NCI-H1105 (cell line): ENCODE measurements at places on chromosomes 7 and 10.
A peak's percentile ranks its signal among the peaks of the same experiment; 100 is the strongest.

- DNase-seq = no peak
These were observed 39.9 kb downstream of the TAX1BP1 start for GRCh38 chr7:27779873-27780272.

- no peak for DNase-seq
These were observed 167.2 kb downstream of the NPSR1 start for GRCh38 chr7:34825221-34825620.

- DNase-seq = no peak
These were observed 50.2 kb downstream of the CXCL12 start for GRCh38 chr10:44334621-44335184.

DNA sequence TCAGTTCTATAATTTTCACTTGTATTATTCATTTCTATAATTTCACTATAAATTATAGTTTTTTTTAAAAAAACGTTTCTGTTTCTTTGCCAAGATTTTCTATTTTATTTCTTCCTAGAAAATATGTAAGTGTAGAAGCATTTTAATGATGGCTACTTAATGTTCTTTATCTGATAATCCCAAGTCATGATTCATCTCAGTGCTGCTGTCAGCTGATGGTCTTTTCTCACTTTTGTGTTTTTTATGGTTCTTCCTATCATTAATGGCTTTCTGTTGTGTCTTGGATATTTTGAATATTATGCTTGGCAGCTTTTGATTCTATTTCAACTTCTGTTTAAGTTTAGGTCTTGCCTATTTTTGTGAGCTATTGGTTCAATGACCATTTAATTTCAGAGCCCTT lies 268.6 kb downstream of the BAMBI start:
- no peak for DNase-seq

- no peak for DNase-seq
These were observed 34.2 kb downstream of the ELMO1 start for GRCh38 chr7:37414352-37414983.

DNA sequence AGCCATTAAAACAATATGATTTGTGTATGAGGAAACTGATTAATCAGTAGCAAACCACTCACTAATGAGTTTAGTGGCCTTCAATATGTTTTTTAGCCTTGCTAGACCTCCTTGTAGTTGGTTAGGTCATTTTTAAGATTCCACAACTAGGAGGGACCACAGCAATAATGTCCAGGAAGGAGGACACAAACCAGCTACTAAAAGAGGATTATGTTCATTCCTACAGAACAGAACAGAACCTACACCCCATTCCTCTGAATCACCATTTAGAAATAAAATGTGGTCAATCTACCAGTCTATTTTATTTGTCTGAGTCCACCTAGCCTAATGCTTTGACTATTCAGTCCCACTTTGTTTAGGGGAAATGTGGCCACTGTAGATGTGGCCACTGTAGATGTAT lies 226.3 kb downstream of the GLI3 start:
- no peak for DNase-seq

DNA sequence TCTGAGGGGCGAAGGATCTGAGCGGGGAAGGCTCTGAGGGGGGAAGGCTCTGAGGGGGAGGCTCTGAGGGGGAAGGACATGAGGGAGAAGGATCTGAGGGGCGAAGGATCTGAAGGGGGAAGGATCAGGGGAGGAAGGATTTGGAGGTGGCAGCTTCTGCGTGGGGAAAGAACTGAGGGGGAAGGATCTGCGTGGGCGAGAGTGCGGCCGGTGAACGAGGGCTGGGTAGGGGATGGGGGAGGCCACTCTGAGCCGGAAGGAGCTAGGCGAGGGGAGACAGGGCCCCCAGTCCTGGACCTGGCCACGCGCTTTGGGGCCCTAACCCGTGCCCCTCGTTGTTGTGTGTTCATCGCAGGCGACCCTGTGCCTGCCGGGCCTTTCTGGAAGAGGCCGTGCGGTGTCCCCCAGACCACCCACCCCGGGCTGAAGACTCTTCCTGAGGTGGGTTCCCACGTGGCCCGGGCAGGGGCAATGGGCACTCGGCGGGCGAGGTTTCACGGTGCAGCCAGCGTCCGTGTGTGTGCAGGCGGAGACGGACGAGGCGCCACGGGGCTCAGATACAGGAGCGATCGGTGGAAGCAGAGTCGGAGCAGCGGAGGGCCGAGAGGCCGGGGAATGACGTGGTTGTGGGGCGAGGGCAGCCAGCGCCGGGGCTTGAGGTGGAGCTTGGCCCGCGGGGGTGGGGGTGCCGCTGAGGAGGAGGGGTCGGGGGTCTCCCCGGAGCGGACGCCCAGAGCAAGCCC lies 2.0 kb downstream of the CALY start:
- DNase-seq = no peak

DNA sequence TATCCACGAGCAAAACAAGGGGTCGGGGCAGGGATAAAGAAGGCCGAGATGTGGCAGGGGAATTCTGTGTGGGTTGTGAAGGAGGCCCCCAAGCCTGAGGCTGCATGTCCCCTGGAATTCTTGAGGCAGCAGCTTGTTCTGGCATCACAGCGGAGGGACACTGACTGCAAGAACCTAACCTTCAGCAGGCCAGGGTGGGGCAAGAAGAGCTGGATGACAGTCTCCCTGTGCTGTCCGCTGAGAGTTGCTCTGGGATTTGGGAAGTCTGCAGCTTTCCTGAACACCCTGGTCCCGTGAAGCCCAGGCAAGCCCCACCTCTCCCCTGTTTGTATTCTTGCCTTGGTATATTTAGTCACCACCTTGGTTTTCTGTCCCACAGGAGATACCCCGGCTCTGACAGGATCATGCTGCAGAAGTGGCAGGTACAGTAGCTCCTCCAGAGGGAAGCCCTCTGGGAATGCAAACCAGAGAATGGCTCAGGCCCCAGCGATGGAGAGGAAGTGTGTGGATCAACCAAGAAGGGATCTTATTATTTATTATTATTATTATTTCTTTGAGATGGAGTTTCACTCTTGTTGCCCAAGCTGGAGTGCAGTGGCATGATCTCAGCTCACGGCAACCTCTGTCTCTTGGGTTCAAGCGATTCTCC lies 1.9 kb upstream of the LRRC18 start:
- DNase-seq = no peak

- DNase-seq = no peak
These were observed 118.1 kb upstream of the PHF14 start for GRCh38 chr7:10855583-10855982.

GRCh38 chr10:93514521-93514920 lies 18.1 kb downstream of the CEP55 start:
- no peak for DNase-seq

- peak; percentile 81 for DNase-seq
These were observed at the start of gene HOXA1 for GRCh38 chr7:27095897-27096767. TSS of gene HOXA1 (minus strand) at chr7:27096000. CDS start at chr7:27095912, 88 bp downstream.

DNA sequence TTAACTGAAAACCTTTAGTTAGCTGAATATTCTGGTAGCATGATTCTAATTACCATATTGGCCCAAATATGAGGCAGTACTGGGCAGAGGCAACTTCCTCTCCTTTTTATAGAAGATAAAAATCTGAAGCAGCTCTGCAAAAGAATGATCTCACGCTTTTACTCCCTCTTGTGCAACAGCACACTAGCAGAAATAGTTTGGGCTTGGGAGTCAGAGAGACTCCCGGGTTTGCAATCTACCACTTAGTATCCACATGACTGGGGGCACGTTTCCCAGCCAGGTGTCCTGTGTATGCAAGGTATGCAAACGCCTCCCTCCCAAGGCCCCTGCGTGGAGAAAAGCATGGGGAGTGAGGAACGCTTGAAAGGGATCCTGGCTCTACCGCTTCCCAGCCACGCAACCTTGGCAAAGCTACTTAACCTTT lies 47.2 kb upstream of the RHEB start:
- DNase-seq = no peak

GRCh38 chr7:143379611-143380259 lies 1.4 kb upstream of the ZYX start:
- no peak for DNase-seq

DNA sequence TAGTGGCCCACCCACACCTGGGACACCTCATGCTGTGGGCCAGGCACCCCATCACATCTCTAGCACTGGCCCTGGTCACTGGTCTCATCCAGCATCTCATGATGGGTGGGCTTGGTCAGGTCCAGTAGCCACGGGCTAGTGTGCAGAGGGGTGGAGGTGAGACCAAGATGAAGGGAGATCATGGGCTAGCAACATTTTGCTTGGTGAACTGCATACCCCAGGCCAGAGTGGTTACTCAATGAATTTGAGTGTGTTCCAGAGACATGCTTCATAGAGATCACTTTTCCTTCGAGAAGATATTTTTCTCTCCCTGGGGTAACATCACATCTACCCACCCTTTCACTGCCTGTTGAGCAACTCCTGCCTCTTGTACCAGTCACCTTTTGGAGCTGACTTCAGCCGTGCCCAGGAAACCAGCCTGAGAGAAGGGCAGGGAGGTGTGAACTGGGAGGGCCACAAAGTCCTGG lies 44.2 kb downstream of the MINDY4 start:
- DNase-seq = no peak

- no peak for DNase-seq
These were observed 43.0 kb upstream of the DLX6 start for GRCh38 chr7:96962221-96962885.

DNA sequence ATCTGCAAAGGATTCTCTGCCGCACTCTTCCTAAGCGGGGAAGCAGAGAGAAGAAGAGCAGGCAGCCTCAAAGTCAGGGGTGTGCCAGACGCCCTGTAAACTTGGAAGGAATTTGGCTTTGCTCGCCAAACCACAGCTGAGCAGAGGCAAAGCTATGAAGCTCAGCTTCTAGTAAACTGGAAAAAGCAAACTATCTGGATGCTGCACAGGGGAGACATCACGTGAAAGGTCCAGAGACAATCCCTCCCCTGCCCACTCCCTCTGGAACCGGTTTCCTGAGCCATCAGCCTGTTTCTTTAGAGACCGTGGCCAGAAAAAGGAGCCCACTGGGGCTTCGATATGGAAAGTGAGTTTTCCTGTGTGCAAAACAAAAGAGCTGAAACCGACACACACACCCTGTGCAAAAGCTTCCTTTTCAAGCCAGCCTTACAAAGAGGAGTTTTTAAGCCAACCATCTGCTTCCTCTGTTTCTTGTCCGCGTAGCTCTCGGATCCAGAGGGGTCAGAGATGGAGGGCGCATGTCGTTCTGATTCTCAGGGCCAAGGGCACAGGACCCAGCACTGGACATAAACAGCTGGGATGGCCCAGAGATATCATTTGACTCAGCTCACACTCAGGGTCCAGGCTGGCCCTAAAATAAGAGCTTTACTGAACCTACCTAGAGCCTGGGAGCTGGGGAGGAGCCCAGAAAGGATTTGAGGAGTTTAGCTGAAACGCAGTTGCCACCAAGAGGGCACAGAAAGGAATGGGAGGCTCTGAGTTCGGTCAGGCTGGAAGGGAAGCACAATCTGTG lies 58.2 kb upstream of the DNAAF5 start:
- no peak for DNase-seq

DNA sequence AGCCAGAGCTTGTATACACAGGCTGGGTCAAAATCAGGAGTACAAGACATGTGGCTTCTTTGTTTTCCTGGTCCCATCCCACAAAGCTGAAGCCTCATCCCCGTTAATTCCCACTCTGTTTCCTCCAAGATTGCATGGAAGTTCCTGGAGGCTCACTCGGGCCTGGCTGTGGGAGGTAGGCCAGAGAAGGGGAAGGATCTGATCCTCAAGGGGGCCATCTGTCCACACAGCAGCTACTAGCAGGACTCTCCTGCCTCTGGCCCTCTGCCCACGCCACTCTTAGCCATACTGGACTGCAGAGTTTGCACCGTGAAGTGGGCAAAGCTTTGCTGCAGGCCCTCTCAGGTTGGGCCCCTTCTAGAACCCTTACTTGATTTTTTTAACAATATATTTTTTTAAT lies 160.6 kb downstream of the FGFR2 start:
- DNase-seq = no peak

DNA sequence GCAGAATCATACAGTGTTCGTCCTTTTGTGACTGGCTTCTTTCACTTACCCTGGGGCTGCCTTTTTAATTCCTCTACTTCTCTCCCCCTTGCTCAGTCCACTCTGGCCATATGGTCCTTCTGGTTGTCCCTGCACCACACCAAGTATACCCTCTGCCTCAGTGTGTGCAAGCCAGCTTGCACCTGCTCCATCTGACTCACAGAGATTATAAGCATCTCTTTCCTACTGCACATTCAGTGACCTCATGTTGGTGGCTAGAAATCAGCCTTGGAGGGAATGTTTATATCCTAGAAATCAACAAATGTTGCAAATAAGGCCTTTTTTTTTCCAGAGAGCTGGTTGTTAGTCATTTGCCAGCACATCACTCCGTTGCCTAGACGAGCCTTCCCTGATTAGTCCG lies 67.5 kb upstream of the C10orf90 start:
- no peak for DNase-seq

DNA sequence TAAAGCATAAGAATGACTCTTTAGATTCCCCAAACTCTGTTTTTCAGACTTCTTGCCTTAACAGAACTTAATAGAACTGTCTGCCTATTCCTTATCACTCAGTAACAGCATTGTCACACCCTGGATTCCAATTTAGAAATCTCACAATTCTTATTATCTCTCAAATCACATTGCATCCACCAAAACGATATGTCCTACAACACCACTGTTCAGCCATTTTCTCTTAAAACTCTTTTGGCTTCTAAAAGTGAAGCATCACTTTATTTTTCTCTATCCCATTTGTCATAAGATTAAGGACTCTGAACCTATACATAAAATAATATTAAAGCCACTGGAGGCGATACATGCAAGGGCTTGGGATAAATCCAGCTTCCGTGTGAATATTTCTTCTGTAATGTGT lies 1.2 kb upstream of the CPED1 start:
- no peak for DNase-seq

- no peak for DNase-seq
These were observed 219.8 kb upstream of the PPP1R3A start for GRCh38 chr7:114138587-114138986.

- peak; percentile 87 for DNase-seq
These were observed 38.5 kb downstream of the MTURN start for GRCh38 chr7:30173058-30173897.

DNA sequence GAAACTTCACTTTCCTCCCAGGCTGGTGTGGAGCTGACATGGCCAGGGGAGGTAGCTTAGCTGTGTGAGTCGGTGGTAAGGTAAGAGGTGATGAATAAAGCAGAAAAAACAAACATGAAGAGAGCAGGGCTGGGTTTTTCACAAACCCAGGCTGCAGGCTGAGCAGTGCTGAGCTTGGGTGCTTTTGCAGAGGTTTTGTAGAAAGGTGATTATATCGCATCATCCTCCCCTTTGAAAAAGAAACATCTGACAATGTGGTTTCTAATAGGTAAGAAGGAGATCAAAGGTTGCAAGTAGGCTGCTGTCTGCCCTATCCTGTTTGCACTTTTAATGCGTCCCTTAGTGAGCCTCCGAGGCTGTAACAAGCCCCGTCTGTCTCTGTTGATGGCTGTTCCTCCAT lies 69.6 kb upstream of the GRM8 start:
- DNase-seq = no peak

DNA sequence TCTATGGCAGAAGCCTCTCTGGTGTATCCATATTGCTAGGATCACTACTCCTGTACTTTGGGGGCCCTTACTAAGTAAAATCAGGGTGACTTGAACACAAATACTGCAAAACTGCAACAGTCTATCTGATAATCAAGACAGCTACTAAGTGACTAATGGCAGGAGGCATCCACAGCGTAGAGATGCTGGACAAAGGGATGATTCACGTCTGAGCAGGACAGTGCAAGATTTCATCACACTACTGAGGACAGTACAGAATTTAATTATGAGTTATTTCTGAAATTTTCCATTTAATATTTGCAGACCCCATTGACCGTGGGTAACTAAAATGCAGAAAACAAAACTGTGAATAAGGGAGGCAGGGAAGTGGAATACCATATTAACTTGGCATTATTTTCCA lies 10.4 kb downstream of the CUL2 start:
- DNase-seq = no peak
